Sciatic nerve (tissue), 2 donors: ENCODE measurements at places on chromosomes 1 and 21.

GRCh38 chr1:166947398-166948043 is 27.8 kb downstream of the ILDR2 start:
- DNase-seq, result peak; percentile 82

DNA sequence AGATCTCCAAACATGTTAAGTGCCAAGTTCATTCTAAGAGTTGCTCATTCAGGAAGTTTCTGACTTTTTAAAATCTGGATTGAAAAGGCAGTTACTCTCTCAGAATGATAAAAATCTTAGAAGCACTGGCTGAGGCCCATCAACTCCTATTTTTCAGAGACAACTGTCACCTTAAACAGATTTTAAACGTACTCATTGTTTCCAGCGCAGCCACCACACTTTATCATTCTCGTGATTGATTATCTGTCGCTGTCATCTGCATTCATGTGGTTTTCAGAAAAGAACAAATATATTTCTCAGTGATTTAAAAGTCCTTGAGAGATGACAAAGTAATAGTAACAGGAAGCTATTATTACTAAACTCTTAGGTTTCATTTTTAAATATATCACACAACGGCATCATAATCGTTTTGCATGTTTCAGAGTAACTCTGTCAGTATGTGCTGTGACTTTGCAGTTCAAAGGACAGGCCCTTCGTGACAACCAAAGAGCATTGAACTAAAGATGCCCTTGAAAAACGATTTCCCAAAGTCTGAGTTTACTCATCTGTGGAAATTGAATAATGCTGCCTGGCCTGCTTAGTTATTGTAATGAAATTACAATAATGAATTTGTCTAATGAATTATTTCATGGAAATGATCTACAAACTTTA is 14.9 kb upstream of the KCNK1 start:
- DNase-seq, result no peak

DNA sequence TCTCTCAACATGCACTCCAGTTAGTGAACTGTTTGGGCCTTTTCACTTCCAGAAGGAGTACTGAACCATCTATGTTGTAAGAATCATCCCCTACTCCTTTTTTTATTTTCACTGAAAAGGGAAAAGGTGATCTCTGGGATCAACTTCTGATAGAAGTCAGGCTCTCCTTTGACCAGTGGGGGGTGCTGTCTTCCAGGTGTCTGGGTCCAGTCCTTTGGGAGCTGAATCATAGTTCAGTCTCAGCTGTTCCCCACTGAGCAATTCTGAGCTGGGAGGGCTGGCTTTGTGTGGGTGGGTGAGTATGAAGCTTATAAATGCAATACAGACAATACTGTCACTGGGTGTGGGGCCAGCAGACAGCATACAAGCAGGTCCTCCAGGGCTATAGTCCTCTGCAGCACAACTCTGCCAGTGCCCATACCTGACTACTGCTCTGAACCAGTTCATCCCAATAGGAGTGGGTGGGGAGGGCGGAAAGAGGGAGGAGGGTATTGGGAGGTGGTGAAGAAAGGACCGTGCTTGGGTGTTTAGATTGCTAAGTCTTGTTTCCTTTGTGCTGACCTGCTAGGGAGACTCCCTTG is 12.5 kb upstream of the SARS1 start:
- no peak for DNase-seq

DNA sequence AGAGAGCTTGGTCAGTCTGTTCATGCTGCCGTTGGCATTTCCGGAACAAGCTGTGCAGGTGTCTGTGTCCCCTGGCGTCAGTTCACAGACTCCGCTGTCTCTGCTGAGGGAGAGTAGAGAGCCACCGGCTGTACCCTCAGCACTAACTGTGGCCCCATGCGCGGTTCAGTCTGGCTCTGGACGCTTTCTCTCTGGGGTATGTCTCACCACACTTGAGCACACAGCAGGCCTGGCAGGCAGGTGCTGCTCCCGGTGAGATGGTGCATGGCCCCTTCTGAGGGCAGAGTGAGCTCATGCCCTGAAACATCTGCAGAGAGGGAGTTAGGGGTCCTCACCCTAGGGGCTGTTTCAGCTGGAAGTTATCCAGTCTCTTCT is 60.0 kb upstream of the TLR5 start:
- DNase-seq, result no peak

DNA sequence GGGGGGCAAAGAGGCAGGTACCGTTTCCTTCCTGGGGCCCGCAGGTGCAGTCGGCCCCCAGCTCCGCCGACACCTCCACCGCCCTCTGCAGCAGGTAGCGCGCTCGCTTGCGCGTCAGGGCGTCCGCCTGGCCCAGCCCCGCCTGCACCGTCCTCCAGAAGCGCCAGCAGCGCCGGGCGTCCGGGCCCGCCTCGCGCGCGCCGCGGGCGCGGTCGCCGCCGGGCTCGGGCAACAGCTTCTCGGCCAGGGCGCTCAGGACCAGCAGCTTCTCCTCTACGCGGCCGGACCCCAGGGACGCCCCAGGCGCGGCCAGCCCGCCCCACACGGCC is 863 bp downstream of the TARBP1 start:
- peak; percentile 71 for DNase-seq
